ENCODE measurements at places on chromosomes 5 and 9. TPM values are rescaled to one million over a fixed set of nuclear protein-coding genes. Genes with fewer than 3 reads are reported as not detected.

Gene CHSY3
- 23.4 TPM for total RNA-seq

Gene SLC25A48
- total RNA-seq, result 0.37 TPM

Gene SPINK7
- total RNA-seq, result not detected

Gene CBY3
- total RNA-seq, result not detected

Gene SERINC5
- 48.7 TPM for total RNA-seq

Gene DEPDC1B
- total RNA-seq, result 8.4 TPM

Gene VCAN
- total RNA-seq, result 435 TPM

Gene SLC6A19
- total RNA-seq, result not detected

Gene SH2D3C
- total RNA-seq, result 11.6 TPM

Gene TCF7
- total RNA-seq, result 1.1 TPM

Gene ANKS6
- 8.8 TPM for total RNA-seq

Gene PDE6A
- 0.05 TPM for total RNA-seq

Gene TMEM252
- total RNA-seq, result not detected

Gene SPATA31C1
- total RNA-seq, result 0.16 TPM
